ENCODE measurements at places on chromosomes 1 and 21. TPM values are rescaled to one million over a fixed set of nuclear protein-coding genes. Genes with fewer than 3 reads are reported as not detected.

DNA sequence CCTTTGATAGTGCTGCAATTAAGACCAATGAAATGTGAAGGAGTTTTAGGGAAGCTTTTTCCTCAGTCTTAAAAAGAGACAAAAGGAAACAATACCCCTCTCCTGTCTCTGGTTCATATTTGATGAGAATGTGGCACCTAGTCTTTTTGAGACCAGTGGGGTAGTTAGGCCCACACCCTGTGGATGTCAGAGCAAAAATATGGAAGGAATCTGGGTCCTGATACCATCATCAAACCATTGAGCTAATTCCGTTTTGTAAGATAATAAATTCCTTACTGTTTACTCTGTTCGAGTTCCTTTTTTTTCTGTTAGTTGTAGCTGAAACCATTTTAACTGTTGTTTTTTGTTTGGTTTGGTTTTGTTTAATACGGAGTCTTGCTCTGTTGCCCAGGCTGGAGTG is 33.3 kb downstream of the PTPRC start:
- no peaks in the 10 kb centered on the region for H3K27me3 ChIP-seq
- no peak overlapping the region for H3K4me3 ChIP-seq
- DNase-seq = no peak
- H3K27ac ChIP-seq = peak overlapping the region; percentile 40
- peaks cover 94% of the 10 kb centered on the region for H3K4me1 ChIP-seq

DNA sequence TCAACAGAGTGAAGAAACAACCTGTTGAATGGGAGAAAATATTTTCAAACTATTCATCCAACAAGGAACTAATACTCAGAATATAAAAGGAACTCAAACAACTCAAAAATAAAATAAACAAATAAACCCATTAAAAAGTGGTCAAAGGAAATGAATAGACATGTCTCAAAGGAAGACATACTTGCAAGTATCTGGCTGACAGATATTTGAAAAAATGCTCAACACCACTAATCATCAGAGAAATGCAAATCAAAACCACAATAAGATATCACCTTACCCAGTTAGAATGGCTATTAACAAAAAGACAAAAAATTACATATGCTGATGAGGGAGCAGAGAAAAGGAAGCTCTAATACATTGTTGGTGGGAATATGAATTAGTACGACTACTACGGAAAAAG is 38.2 kb downstream of the TNFSF4 start:
- DNase-seq = no peak
- H3K27me3 ChIP-seq = peaks cover 4% of the 10 kb centered on the region
- H3K4me3 ChIP-seq = no peak overlapping the region
- no peaks in the 10 kb centered on the region for H3K36me3 ChIP-seq
- H3K27ac ChIP-seq = no peak overlapping the region
- no peaks in the 10 kb centered on the region for H3K4me1 ChIP-seq

The MYOG gene
- polyA plus RNA-seq = not detected

The DNALI1 gene
- polyA plus RNA-seq = not detected

The STUM gene
- polyA plus RNA-seq = 0.12 TPM

GRCh38 chr1:4179914-4180735 is 280.1 kb upstream of the C1orf174 start:
- no peak overlapping the region for H3K4me3 ChIP-seq
- H3K27ac ChIP-seq = no peak overlapping the region
- no peaks in the 10 kb centered on the region for H3K4me1 ChIP-seq
- no peaks in the 10 kb centered on the region for H3K27me3 ChIP-seq
- no peaks in the 10 kb centered on the region for H3K36me3 ChIP-seq

DNA sequence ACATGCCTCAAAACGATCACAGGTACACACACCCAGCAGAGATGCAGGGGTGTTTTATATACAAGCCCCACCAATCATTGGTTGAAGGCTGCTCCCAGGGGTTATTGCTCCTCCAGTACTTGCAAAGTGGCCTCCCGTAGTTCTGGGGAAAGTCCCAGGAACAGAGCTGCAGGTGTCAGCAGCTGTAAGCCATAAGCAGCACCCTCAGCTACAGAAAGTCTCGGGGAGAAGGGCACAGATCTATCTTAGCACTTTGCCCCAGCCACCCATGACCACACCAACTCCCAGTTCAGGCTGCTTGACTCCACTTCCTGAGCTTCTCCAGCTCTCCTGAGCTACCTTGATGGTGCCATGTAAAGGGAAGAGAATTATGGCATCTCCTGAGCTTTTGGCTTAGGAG is 222.7 kb upstream of the GJB5 start:
- H3K4me1 ChIP-seq = no peaks in the 10 kb centered on the region
- no peak overlapping the region for H3K27ac ChIP-seq
- H3K27me3 ChIP-seq = no peaks in the 10 kb centered on the region
- H3K36me3 ChIP-seq = no peaks in the 10 kb centered on the region

The FAM163A gene
- not detected for polyA plus RNA-seq

DNA sequence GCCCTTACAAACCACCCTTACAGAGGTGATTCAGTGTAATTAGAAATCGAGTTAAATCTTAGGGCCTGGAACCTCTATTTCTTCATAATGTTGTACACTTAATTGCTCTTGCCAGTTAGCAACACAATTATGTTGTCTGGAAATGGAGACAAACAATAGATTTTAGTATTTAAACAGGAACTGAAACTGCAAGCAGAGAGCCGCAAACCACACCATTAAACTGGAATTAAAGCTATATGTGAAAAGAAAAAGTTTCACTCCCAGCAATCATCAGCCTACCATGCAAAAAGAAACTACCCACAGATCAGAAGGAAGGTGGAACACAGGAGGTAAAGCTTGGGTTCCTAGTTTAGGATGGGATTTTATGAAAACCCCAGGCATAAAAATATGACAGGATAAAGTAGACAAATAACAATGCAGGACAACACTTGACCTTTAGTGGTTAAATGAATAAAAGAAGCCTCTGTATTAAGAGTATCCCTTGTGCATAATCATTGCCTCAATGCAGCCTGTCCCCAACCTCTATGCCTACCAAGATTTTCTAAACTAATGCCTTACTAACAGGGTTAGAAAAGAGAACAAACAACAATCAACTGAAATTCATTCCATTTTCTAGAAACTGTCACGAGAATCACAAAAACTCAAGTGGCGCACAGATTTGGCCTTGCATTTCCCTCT is 304.3 kb upstream of the ESRRG start:
- H3K4me3 ChIP-seq = no peak overlapping the region
- peak; percentile 5 for DNase-seq
- no peak overlapping the region for H3K27ac ChIP-seq
- H3K4me1 ChIP-seq = peaks cover 5% of the 10 kb centered on the region
- no peaks in the 10 kb centered on the region for H3K36me3 ChIP-seq

- DNase-seq = no peak
- no peak overlapping the region for H3K27ac ChIP-seq
Observed at GRCh38 chr21:21632926-21633325, 634.7 kb downstream of the NCAM2 start.

- H3K4me1 ChIP-seq = peaks cover 10% of the 10 kb centered on the region
- no peak overlapping the region for H3K4me3 ChIP-seq
- H3K27me3 ChIP-seq = no peaks in the 10 kb centered on the region
- no peak overlapping the region for H3K27ac ChIP-seq
- no peak for DNase-seq
Observed at GRCh38 chr1:109198745-109199144, 15.0 kb upstream of the SARS1 start.

The TRIM62 gene
- polyA plus RNA-seq = 8.3 TPM

DNA sequence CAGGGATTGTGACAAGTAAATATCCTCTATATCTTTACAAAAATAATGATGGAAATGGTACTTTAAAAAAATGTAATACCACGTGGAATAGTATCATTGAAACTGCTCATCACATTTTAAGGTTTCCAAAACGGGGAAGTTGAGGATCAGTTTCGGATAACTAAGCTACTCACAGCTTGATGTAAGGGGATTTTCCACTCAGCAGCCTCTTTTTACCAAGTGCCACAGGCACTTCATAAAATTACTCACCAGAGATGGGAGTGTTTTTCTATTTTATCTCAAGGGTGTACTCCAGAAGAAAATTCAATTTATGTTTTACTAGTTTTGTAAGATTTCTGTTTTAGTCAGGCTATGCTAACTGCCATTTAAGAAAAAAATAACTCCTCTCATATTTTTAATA is 91.7 kb downstream of the TPR start:
- H3K4me3 ChIP-seq = no peak overlapping the region
- H3K36me3 ChIP-seq = no peaks in the 10 kb centered on the region
- H3K27ac ChIP-seq = no peak overlapping the region
- no peaks in the 10 kb centered on the region for H3K4me1 ChIP-seq
- DNase-seq = no peak

Data from B cell (primary cell).